Head of caudate nucleus (tissue), 42 donors: ENCODE measurements at places on chromosomes 4 and X.

- DNase-seq: no peak
Measured at GRCh38 chrX:154368630-154369448, 5.6 kb downstream of the FLNA start.

DNA sequence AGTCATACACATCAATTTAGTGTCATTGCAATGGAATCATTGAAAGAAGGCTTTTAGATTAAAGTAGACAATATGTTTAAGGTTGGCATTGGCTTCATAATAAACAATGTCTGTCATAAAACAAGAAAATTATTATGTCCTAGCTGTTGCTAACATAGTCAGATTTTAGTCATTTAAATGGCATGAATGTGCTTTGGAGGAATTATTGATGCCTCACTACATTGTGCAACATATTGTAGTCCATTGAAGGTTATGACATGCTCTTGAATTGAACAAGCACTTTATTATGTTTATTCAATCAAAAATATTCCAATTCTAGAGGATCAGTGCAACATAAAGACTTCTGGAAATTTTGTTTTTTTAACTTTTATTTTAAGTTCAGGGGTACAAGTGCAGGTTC is 489.8 kb upstream of the AMOT start:
- DNase-seq: no peak

- DNase-seq: no peak
Measured at GRCh38 chrX:16705370-16705769, 7.1 kb downstream of the CTPS2 start.

GRCh38 chr4:145697332-145697731 is 17.4 kb downstream of the C4orf51 start:
- no peak for DNase-seq

- no peak for DNase-seq
Measured at GRCh38 chr4:8664031-8664805, 71.7 kb downstream of the CPZ start.

DNA sequence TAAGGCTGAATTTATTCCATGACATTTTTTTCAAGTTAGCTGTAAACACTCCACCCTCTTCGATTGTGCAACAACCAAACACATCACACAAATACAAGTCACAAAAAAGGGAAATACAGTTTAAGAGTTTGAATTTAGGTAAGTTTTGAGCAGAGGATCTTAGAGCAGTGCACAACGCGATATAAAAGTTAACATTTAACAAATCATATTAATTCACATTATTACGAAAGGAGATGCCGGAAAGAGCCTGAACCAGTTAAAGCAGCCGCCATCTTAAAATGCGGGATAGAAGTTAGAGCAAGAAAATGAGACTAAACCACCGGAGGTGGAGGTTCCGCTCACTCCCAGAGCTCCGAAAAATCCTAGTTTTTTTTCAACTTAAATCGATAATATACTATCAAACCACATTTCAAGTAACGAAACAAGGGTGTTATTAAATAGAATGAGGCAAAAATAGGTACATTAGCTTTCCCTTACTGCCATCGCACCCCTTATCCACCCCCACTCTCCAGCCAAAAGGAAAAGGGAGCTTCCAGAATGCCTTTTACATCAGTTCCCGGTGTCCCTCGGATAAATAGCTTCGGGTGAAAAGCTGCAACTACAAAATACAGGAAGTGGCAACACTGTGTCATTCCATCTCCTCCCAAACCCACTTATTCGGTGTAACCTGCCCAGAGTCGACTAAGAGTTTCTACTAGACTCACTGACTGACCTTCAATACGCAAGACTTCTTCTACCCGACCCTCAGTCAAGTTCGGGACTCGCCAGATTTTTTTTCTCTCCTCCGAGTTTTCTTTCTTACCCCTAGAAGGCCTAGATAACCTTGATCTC is 1.9 kb downstream of the UBE2D3 start:
- DNase-seq: no peak

DNA sequence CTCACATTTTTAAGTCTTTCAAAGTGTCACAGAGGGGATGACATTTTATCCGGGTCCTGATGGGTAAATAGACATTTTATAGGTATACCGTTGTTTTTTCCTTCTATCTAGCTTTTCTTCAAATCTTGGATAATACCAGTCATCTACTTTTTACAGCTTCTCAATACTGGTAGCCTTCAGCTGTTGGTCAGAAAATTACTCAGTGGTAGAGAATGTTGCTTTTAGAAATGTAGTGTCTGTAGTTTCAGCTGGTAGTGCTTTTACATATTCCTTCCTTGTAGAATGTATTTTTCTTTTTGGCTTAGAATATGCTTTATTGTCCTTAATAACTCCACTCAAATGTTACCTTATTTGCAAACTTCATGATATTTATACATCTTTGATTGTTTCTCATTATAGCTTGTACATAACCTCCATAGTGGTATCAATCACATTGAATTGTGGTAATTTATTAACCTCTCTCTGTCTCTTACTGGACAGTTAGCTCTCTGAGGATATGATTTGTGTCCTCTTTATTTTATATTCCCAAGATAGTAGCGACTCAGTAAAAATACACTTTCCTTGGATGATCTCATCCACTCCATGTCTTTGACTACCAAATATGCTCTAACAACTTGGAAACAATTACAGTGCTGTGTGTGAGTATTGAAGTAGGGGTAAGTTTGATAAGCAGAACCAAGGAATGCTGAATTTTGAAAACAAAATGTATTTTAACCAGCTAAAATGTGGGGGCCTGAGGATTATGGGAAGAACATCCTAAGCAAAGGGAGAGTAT is 53.8 kb downstream of the RAP1GDS1 start:
- no peak for DNase-seq

DNA sequence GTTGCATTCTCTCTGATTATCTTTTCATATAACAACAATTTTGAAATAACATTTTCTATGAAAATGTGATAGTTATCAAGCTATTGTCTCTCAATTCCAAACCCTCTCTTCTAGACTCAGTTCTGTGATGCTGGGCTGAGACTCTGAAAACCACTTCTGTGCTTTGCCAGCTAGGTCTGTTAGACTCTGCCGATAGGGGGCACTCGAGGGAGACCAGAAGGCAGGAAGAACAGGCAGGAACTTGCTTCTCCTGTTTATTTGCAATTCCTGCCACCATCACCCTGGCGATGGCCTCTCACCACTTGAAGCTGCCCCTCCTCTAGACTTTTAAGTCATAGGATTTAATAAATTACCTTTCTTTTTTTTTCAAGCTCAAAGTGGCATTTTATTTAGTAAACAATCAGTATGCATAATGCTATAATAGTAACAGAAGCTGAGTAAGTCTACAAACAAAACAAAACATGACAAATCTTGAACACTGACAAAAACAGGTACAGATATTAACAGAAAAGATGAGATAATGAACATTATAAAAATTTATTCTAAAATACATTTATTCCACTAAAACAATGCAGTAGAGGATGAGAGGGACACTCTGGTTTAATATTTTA is 49.7 kb downstream of the RASL11B start:
- DNase-seq: peak; percentile 70

GRCh38 chr4:182922501-182923284 is 5.5 kb upstream of the DCTD start:
- no peak for DNase-seq

GRCh38 chr4:67198727-67199126 is 346.6 kb downstream of the CENPC start:
- DNase-seq: no peak

- no peak for DNase-seq
Measured at GRCh38 chr4:182778222-182778982, 138.8 kb downstream of the DCTD start.

GRCh38 chr4:184648313-184649025 is 778 bp downstream of the CASP3 start:
- peak; percentile 82 for DNase-seq

GRCh38 chrX:11944501-11944900 is 186.5 kb downstream of the MSL3 start:
- peak; percentile 28 for DNase-seq

DNA sequence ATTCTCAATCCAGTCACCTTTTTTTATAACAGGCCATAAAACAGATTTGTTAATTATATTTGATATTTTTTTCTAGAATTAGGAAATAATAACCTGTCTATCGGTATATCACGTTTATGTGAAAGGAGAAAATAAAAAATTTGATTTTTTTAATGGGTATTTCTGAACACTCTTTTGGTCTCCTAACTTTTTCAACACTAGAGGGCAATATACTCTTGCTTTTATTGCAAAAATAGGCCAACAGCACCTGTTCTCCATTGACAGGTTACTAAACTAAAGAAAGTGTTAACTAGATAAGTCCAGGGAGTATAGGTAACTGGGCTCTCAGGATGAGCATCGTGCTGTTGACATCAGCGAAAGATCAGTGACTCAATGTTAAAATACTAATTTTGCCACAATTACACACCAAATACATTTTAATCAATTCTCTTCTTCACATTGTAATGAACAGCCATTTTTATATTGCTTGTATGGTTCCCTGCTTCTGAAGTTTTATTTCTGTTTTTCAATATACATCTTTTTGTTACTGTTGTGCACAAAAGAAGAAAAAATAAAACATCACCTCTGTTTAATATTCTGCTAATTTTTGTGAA is 22.8 kb downstream of the NDST4 start:
- DNase-seq: no peak

- no peak for DNase-seq
Measured at GRCh38 chrX:9352243-9352642, 112.6 kb upstream of the TBL1X start.

DNA sequence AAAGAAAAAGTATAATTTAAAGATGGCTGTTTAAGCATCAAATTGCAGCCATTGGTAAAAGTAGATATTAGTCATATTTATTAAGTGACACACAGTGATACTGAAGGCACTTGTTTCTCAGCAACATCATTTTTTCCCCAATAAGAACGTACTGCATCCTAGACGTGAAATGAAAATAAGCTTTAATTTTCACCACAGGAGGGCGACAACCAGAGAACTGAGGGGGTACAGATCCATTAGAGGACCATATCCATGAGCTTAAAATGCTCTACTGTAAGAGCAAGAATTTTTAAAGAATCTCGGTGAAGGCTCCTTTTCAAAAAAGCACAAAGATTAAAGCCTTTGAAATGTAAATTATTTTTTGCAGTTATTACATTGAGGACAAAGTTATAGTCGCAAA is 33.4 kb downstream of the FRG1 start:
- DNase-seq: no peak

GRCh38 chr4:38424151-38424871 is 239.7 kb upstream of the KLF3 start:
- DNase-seq: no peak

DNA sequence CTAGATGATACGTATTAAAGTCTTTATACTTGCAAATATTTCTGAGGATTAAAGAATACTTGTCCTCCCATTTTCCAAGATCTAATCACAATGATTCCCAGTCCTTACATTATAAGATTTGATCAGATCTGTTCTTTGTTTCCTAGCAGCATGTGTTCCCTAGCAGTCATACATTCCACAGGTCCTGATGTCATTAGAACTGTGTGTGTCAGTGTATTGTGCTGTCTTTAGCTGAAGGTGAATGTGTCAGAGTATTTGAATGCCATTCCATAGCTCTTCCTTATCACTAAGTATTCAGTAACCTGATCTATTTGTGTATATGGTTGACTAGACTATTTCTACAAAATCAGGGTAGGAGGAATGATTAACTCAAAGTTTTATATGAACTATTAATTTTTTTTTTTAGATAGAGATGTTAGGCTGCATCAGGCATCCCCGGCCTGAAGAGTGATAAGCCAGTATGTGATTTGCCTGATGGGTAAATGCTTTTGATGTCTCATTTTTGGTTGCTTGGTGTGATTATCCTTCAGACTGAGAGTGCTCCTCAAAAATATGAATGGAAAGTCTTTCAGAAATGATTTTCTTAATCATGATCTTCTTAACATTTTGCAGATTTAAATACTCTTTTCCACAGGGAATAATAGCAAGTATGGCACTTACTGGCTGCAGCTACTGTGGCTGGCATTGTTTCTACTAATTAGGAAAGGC is 4.4 kb downstream of the ADGRL3 start:
- DNase-seq: no peak

DNA sequence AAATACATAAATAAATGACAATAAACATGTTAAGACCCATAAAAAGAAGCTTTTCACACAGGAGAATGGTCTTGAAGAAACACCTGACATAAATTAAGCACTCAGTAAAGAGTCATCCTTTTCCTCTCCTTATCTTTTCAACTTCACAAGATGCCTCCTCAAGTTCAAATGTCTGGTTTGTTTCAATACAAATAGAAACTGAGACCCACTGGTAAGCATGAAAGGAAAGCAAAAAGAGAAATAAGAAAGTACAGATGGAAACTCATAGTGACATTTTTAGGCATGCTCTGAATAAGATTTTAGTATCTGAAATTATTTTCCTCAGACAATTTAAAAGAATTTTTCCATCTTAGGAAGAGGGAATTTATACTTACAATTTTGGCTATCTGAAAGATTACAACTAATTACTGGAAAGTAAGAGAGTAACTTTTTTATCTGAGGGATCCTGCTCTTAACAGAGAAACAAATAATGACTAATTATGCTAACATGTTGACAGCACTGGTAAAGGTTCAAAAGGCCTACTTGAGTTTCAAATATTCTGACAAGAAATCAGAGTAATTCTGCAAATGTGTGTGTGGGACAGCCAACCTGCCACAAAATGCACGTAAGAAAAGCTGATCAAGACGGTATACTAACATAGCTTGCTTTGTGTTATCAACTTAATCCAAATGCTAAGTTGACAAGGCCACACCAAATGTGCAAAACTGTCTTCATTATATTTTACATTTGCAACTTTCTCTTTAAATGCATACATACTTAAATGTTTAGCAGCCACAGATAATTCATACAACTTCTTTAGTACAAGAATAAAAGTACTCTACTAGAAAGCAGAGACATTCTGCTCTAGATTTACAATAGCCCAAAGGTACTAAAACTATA is 113.0 kb downstream of the IQCM start:
- no peak for DNase-seq

DNA sequence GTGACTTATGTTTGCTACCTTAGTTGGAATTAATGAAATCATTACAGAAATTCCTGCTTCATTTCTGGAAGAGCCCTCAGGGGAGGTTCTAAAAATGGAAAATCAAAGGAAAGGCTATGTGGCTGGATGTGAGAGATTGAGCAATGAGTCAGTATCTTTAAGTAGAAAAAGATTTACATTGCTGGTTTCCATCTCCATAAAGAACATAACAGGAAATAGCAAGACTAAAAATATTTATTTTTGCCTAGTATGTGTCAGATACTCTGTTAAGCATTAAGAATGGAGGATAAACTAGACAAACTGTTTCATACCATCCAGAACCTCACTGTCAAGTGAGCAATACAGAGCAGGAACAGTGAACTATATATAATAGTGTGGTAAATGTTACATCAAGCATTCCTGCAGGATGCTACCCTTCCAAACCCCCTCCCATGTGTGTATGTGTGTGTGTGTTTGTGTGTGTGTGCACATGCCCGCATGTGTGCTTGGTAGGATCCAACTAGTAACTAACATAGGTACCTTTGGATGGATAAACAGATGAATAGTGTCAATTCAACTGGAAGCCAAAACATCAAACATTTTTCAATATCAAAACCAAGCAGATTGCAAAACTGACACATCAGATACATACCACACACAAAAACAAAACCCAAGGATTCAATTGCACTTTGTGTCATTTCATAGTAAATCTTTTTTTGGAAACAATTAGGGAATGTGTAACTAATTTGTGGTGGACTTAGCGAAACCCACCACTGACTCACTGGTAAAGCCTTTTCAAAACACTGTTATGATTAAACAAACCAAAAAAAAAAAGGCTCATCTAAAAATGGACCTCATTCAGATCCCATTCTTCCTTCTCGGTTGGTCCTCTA is 223.4 kb downstream of the SHROOM3 start:
- no peak for DNase-seq
